ENCODE measurements at places on chromosomes 16 and 17. TPM values are rescaled to one million over a fixed set of nuclear protein-coding genes. Genes with fewer than 3 reads are reported as not detected.

MMP25 gene
- 3.0 TPM for total RNA-seq

SLC6A4 gene
- not detected for total RNA-seq

MNT gene
- 50.7 TPM for total RNA-seq

CPHXL2 gene
- total RNA-seq, result not detected

NGFR gene
- total RNA-seq, result not detected

MYOCD gene
- total RNA-seq, result not detected

RNF43 gene
- 1.2 TPM for total RNA-seq

KCNAB3 gene
- total RNA-seq, result 13.4 TPM

EPN3 gene
- not detected for total RNA-seq

MT3 gene
- not detected for total RNA-seq

EME1 gene
- 0.89 TPM for total RNA-seq

GCGR gene
- total RNA-seq, result not detected

ALOX15B gene
- total RNA-seq, result 0.15 TPM

OR3A2 gene
- 1.9 TPM for total RNA-seq

PMP22 gene
- 0.53 TPM for total RNA-seq

FBXO39 gene
- 0.25 TPM for total RNA-seq

ACSM2A gene
- total RNA-seq, result not detected

CHD9NB gene
- not detected for total RNA-seq

KRT13 gene
- total RNA-seq, result not detected

OTOP2 gene
- total RNA-seq, result not detected

TBC1D3I gene
- 1.3 TPM for total RNA-seq

TSEN54 gene
- total RNA-seq, result 45.7 TPM

GDPD3 gene
- 31.5 TPM for total RNA-seq

CACNA1G gene
- total RNA-seq, result not detected

MED9 gene
- 17.1 TPM for total RNA-seq

TNFRSF17 gene
- total RNA-seq, result not detected

TMEM235 gene
- total RNA-seq, result not detected

KRT36 gene
- total RNA-seq, result not detected

VMO1 gene
- not detected for total RNA-seq

RRAD gene
- total RNA-seq, result 0.29 TPM

MAP3K3 gene
- 98.8 TPM for total RNA-seq

TBC1D28 gene
- not detected for total RNA-seq

WNK4 gene
- total RNA-seq, result 0.14 TPM

HS3ST6 gene
- not detected for total RNA-seq

CMTM2 gene
- total RNA-seq, result 0.72 TPM

XYLT1 gene
- 46.3 TPM for total RNA-seq

EFNB3 gene
- total RNA-seq, result 0.11 TPM

CLUH gene
- total RNA-seq, result 44.1 TPM

OR2C1 gene
- total RNA-seq, result not detected

UBALD2 gene
- total RNA-seq, result 103 TPM

WFIKKN1 gene
- 0.86 TPM for total RNA-seq

FA2H gene
- total RNA-seq, result 0.17 TPM

GNG13 gene
- not detected for total RNA-seq

VTN gene
- total RNA-seq, result not detected

CAVIN1 gene
- total RNA-seq, result 0.52 TPM

KCNH6 gene
- total RNA-seq, result not detected

HOXB6 gene
- not detected for total RNA-seq

TVP23B gene
- total RNA-seq, result 37.3 TPM
